ENCODE measurements at places on chromosomes 2 and 18. TPM values are rescaled to one million over a fixed set of nuclear protein-coding genes. Genes with fewer than 3 reads are reported as not detected.
A peak's percentile ranks its signal among the peaks of the same experiment; 100 is the strongest.

- DNase-seq = no peak
Observed at GRCh38 chr2:138712212-138712979, 67.8 kb downstream of the NXPH2 start.

- DNase-seq = no peak
Observed at GRCh38 chr2:181461056-181461997, 4.1 kb downstream of the ITGA4 start.

- peak; percentile 60 for DNase-seq
Observed at GRCh38 chr2:239318790-239319661, 81.8 kb downstream of the HDAC4 start.

DNA sequence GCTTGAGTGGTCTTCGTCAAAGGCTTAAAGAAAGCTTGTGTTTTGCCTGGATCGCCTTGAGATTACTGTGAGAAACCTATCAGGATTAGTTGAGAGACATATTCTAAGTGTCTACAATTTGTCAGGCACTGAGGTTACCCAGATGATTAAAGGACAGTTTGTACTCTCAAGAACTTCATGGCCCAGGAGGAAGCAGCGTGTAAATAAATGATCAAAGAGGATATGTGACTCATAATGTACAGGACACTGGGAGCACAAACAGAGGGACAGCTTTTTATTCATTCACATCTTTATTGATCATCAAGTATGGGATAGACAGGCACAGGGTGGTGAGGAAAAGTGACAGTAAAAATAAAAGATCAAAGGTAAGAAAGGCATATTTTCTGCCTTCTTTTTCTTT lies 152.6 kb upstream of the FSHR start:
- DNase-seq = no peak

The SLC38A11 gene
- 2.2 TPM for total RNA-seq

The PLCL1 gene
- 0.23 TPM for total RNA-seq

All from left lobe of liver (tissue), 2 donors.